ENCODE measurements at places on chromosomes 4 and X. TPM values are rescaled to one million over a fixed set of nuclear protein-coding genes. Genes with fewer than 3 reads are reported as not detected.

The CTAG2 gene
- not detected for total RNA-seq

The RPGR gene
- total RNA-seq, result 5.7 TPM

The ZCCHC12 gene
- total RNA-seq, result 0.46 TPM

The USP26 gene
- not detected for total RNA-seq

The ING2 gene
- total RNA-seq, result 10.7 TPM

DNA sequence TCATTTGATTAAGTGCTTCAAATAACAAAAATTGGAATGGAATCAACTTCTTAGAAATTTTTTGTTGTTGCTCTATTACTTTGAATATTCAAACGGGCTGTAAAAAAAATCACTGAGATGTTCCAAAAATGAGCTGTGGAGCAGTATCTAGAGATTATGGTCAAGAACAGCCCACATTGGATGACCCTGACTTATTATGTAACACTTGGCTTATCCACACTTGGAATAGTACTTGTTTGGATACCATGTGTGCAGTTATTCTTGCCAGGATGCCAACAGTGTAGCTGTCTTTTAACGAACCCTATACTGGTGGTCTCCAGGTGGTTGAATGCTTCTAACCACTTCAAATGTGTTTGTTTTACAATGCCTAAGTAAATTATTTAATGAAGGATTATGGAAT lies 64.9 kb upstream of the CAMK2D start:
- DNase-seq, result no peak

GRCh38 chrX:133090236-133090809 lies 6.6 kb downstream of the USP26 start:
- DNase-seq, result peak; percentile 7

DNA sequence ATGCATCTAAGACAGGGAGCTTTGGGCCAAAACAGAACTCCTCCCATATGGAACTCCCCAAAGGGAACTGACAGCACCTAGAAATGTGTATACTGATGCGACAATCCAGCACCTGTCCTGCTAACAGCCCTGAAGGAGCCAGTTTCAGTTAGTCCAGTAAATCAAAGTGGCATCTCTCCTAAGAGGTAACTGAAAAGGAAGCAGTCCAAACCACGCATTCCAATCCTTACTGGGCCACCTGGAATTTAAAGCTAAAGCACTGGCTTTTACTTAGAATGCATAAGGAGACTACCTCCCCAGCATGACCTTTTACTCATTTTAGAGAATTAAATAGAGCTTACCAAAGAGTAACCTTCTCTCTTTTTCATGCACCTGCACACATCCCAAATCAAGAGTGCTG lies 586.8 kb upstream of the PITX2 start:
- DNase-seq, result no peak

DNA sequence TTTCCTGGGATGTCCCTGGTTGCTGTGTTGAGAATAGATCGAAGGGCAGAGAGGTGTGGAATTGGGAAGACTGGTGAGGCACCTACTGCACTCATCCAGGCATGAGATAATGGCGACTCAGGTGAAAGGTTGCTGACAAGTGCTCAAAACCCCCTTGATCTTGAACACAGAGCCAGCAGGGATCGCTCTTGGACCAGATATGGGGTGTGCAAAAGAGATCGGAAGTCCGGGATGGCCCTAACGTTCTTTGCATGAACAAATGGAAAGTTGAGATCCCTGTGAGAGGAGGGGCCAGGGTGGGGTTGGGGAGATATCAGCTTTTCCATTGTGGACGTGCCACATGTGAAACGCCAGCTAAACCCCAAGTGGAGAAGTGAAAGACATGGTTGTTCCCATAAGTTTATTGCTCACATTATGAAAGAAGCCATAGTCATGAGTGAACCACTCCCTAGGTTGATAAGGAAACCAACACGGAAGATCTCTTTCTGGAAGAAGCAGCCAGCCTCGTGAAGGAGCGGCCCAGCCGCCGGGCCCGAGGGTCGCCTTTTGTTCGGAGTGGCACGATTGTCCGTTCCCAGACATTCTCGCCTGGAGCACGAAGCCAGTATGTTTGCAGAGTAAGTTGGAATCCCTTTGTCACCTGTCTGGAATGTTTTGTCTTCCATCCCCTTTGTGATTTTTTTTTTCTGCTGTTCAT lies 22.6 kb upstream of the CLCN4 start:
- no peak for DNase-seq

DNA sequence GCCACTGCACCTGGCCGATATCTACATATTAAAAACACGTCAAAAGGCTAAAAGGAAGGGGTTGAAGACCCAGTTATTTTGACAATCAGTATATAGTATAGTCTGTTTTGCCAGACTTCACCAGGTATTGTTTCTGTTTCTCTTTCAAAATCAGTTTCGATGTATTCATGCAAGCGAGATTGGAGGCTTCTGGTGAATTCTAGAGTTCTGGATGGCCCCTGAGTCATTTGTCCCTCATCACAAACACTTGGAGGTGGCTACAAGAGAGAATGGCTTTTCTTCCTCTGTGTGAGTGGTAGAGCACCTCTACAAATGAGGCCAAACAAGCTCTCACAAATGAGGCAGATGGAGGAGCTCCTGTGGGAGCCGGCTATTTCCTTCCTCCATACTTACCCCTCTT lies 68.6 kb upstream of the ADGRG2 start:
- no peak for DNase-seq

- no peak for DNase-seq
Measured at GRCh38 chr4:155974476-155974749, 20.7 kb upstream of the CTSO start.

DNA sequence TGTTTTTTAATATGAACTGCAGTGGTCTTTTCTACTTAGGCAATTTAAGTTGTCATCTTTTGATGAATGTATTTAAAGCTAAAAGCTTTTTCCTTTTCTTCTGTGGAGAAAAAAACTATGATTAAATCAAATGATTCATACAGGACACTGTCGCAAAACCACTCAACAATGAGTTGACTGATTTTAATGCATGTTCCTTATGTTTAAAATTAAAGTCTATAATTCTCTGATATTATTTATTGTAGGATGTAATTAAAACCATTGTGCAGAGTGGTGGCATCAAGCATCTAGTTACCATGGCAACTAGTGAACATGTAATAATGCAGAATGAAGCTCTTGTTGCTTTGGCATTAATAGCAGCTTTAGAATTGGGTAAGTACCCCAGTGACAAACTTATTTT lies 172.5 kb downstream of the RAP1GDS1 start:
- no peak for DNase-seq

DNA sequence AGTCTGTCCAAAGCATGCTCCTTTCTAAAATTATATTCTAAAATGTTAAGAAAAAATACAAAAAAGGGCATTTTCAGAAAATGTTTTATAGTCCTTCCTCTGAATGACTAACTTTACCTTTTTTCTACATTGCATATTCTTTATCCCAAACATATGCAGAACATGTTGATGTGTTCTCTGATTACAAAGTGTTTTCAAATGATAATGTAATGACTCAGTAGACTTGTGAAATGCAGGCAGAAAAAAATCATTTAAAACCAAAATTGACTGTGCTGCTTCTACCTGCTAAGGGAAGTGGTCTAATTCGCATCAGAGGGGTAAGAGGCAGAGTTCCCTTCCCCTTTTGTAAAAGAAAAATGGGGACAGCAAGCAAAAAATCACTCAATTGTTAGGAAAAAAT lies 22.7 kb upstream of the YTHDC1 start:
- no peak for DNase-seq

- DNase-seq, result no peak
Measured at GRCh38 chr4:85607624-85608023, 132.7 kb downstream of the ARHGAP24 start.

DNA sequence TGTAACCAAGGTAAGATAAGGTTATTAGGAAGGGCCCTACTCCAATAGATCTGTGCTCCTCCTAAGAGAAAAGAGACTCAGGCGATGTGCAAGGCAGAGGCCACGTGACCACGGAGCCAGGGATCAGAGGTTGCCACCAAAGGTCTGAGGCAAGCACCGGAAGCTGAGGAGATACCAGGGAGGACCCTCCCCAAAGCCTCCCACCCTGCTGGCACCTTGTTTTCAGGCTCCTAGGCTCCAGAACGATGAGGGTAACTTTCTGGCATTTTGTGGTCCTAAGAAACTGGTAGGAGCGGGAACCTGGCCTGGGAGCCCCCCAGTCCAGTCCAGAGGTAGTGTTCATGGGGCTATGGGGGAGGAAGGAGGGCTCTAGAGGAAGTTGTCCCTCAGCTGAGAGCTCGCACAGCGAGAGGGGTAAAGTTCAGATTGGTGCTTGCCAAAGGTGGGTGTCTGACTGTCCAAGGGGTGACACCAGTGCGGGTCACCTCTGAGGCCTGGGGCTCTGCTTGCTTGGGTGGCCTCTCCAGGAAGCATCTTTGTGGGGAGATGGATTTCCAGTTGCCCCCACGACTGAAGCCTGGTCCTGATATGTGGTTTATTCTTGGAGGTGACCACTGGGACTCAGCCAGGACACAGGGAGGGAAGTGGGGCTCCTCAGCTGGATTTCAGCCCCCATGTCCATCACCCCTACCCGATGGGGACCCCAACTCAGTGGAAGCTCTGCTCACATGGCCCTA lies 7.5 kb upstream of the LETM1 start:
- no peak for DNase-seq

DNA sequence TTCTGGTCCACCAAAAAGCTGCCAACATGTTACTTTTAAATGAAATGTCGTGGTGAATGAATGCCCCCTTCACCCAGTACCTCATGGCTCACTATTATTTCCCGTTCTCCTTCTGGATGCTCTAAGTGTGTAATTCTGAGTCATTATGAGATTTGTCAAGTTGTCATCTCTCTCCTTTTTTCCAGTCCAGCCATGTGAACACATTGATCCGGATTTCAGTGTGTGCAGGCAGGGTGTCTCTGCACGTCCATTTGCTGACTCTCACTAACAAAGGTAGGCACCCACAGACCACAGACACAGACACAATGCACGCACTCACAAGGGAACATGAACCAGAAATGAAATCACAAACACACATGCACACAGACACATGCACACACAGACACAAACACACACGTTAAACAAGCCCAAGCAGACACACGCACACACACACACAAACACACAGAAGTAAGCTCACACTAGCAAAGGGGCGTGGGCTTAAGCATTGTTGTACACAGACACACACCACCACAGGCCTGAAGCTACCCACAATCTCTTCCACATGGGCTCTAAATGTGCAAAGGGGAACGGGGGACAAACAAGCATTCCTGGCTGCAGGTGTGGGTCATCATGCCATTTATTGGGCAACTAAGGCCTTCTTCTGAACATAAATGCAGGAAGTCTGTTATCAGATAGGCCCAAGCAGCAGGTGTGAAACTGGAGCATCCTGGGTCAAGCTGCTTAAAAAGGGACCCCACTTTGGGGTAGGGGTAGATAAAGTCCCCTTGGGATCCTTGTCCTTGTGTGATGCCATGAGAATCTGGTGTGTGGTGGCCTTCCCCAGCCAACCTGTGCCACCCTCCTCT lies 58.1 kb downstream of the NBDY start:
- no peak for DNase-seq

All from epithelial cell of proximal tubule (primary cell).